ENCODE measurements at places on chromosomes 16 and 17. TPM values are rescaled to one million over a fixed set of nuclear protein-coding genes. Genes with fewer than 3 reads are reported as not detected.

RETREG3 gene
- 12.6 TPM for total RNA-seq

CCDC154 gene
- total RNA-seq, result 0.51 TPM

SEZ6L2 gene
- total RNA-seq, result 19.4 TPM

USP43 gene
- not detected for total RNA-seq

RNF222 gene
- not detected for total RNA-seq

C17orf50 gene
- total RNA-seq, result not detected

MEIOB gene
- total RNA-seq, result not detected

ALOX12 gene
- not detected for total RNA-seq

DEXI gene
- total RNA-seq, result 46.4 TPM

TMEM98 gene
- 87.8 TPM for total RNA-seq

SPEM1 gene
- total RNA-seq, result not detected

SLC47A1 gene
- 17.4 TPM for total RNA-seq

ATP2C2 gene
- total RNA-seq, result 1.8 TPM

TNFRSF13B gene
- total RNA-seq, result not detected

ABCA10 gene
- 16.9 TPM for total RNA-seq

PRKCA gene
- total RNA-seq, result 9.0 TPM

FN3K gene
- 1.8 TPM for total RNA-seq

ZNF423 gene
- 14.6 TPM for total RNA-seq

HOXB1 gene
- not detected for total RNA-seq

SPSB3 gene
- total RNA-seq, result 67.4 TPM

LITAFD gene
- total RNA-seq, result not detected

RFWD3 gene
- 27.0 TPM for total RNA-seq

KRTAP1-5 gene
- not detected for total RNA-seq

FOXF1 gene
- 1.2 TPM for total RNA-seq
